Stimulated activated CD8-positive, alpha-beta memory T cell treated with anti-CD3 and anti-CD28 coated beads, Interleukin-4, amount 100 ng/mL, for 1 hour (primary cell): ENCODE measurements at places on chromosomes 2 and 18.

GRCh38 chr2:150211164-150211631 lies 276.3 kb downstream of the RND3 start:
- DNase-seq, result no peak

DNA sequence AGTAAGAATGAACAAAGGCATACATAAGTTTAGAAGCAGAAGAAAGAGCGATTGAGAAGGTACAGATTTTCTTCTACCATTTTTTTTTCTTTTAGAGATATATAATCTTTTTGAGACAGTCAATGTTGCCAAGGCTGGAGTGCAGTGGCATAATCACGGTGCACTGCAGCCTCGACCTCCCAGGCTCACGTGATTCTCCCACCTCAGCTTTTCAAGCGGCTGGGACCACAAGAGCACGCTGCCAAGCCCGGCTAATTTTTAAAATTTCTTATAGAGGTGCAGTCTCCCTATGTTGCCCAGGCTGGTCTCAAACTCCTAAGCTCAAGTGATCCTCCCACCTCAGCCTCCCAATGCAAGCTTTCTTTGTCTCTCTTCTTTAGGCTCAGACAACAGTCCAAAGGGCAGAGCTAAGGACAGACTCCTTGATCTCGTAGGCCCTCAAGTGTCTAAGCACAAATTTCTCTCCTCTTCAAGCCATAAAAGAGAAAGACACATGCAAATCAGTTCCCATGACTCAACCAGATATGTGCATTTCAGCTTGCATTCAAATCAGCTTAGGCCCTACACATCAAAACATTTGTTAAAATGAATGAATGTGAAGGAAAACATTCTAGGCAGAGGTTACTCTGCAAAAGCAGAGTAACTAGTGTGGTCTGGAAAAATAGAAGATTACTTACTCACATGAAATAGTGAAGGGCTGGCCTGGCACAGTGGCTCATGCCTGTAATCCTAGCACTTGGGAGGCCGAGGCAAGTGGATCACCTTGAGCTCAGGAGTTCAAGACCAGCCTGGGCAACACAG lies 18.0 kb downstream of the ITSN2 start:
- no peak for DNase-seq

DNA sequence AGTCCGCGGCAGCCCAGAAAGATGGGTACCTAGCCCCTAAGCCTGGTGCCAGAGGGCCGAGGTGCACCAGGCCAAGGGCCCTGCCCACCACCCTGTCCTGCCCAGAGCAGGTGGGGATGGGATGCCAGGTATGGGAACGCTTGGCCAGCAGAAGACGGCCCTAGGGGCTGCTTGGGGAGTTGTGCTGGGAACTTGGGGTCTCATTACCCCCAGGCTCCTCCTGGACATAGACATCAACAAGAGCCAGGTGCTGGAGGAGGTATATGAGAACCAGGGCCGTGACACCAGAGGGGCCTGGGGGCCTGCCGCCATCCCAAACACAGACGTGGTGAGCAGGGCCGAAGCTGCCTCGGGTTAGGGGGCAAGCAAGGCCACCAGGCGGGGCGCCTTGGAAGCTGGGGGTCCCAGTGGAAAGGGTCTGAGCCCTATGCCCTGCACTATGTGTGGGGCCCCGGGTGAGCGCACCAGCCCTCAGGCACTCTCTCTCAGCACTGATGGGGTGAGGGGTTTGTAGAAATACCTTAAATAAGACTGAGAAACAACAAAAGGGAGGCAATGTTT lies 46.9 kb downstream of the FER1L5 start:
- DNase-seq, result no peak

DNA sequence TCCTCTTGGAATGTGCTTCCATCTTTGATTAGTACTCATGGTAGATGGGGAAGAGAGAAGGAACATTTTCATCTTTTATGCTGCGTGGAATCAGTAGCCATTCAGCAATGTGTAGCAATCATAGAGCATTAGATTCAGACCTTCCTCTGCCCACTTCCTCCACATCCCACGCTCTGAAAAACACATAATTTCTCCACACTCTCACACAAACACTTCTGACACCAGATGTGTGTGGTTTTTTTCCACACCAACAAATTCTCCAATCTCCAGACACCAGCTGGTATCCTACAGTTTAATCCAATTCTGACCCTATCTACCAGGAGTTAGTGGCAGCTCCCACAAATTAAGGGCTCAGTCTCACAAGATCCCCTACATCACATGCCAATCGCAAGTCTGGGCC lies 103.3 kb downstream of the AOX1 start:
- DNase-seq, result no peak

DNA sequence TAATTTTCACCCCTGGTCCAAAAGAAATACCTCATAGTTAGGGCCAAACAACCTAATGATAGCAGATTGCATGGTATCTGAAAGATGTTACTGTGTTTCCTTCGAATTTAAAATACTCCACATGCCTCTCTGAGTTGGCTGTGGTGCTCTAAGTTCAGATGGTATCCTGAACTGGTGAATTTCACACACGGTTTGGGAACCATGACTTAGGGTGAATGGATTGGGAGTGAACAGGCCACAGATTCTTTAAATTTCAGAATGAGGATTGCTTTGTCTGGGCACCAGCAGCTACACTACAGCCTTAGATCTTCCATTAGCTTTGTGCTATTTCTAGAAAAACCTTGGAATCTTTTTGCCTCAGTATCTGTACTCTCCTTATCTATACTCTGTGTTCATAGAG lies 6.2 kb downstream of the GMCL1 start:
- no peak for DNase-seq

GRCh38 chr2:74399785-74400184 lies 19.7 kb upstream of the DCTN1 start:
- no peak for DNase-seq

DNA sequence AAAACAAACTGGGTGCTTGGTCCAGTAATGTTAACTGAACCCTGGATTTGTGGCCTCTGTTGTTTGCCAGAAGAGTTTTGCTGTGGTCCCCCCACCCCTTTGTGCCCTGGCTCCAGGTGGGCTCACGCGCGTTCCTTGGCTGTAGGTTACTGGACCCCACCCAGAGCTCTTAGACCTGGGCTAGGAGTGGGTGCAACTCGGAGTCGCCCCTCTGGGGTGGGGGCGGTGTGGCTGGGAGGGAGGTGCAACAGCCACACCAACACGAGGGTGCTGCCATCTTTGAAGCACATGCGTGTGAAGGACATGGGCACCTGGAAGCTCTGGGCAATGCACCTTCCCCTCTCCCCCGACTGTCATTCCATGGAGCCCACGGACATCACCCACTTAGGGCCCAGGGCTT lies 92.7 kb downstream of the USP40 start:
- no peak for DNase-seq

DNA sequence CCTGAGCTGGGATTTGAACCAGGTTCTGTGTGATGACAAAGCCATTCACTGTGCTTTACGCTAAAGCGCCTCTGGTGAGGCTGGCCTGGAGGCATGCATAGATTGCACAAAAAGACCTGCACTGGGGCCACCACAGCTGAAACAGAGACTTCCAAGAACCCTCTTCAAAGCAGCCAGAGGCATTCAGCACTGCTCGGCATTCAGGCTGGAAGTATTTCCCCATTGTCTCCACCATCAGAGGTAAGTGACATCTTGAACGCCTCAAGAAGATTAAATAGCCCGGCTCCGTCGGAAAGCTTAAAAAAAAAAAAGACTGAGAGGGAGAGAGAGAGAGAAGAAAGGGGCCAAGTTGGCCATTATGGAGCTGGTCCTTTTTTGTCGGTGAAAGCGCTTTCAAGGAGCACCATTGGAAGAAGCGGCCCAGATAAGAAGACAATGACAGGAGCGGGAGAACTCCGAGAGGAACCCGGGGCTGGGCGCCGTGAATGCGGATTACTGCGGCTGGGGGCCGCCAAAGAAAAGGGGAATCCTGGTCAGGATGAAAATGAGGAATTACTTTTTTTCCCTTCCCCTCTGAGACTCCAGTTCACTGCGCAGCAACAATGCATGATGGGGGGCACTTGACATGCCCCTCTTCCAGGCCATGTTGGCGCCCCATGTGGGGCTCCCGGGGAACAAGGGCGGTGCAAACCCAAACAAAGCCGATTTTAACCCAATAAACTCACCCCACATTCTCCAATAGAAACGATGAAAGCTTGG lies 228.3 kb downstream of the MYCN start:
- no peak for DNase-seq

- peak; percentile 96 for DNase-seq
These were observed 887 bp upstream of the TMEM87B start for GRCh38 chr2:112053917-112054846.

GRCh38 chr18:24509435-24509834 lies 49.0 kb downstream of the HRH4 start:
- DNase-seq, result no peak

GRCh38 chr18:77095391-77096371 lies 36.9 kb downstream of the MBP start:
- DNase-seq, result no peak

- no peak for DNase-seq
These were observed 311.9 kb downstream of the TXNL1 start for GRCh38 chr18:56326336-56327072.

- no peak for DNase-seq
These were observed 24.0 kb downstream of the CFAP210 start for GRCh38 chr2:169670215-169670651.

DNA sequence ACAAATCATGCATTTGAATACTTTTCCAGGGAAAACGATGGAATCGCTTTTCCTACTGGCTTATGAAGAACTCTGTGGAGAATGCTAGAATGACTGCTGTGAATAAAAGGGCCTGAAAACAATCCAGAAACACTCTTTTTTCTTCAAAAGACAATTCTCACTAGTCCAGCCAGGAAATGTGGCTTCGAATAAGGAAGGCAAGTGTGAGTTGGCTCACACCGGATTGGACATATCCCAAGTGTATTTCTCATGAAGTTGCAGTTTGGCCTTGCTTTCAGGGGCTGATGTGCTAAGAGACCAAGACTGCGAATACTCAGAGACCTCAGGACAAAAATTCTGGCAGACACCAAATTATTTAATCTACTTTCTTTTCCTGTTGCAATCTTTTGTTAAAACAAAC lies 54.1 kb downstream of the FIGN start:
- no peak for DNase-seq

DNA sequence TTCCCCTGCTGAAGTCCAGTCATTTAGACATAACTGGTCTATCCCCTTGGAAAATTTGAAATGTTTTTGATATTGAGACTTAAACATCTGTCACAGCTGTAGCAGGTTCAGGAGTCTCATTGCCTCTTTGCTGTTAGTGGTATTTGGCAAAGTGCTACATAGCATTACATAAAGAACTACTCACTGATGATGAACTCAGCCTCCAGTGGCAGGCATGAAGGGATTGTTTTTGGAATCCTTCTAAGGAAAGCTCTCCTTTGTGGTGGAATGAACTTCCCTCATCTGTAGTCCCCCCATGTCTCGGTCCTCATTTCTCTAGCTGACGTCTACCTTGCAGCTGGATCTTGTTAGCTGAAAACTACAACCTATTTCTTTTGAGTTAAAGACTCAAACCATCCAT lies 111.6 kb downstream of the TACR1 start:
- DNase-seq, result no peak

GRCh38 chr2:121429927-121430520 lies 100.7 kb upstream of the RNU4ATAC start:
- no peak for DNase-seq

GRCh38 chr2:58767828-58768714 lies 526.9 kb upstream of the FANCL start:
- no peak for DNase-seq

DNA sequence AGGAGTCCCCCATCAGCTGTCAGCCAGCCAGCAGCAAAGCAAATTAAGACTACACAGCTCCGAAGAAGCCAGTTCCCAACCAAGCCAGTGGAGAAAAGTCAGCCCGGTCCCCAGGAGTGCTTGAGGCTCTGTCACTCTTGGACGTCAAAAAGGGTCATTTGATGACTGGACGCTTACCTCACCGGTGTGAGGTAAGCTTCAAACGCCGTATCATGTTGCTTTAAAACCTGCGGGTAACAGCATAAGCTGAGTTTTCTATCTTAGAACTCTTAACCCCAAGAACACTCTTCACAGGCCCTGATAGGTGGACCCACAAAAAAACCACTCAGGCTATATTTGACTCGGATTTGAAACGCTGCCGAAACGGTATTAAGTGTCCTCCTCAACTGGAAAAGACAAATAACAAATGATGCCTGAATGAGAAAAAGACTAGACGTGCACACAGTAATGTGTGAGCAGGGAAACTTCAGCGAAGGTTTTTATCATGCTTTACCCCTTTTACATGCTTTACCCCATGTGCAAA lies 682 bp upstream of the LNPK start:
- no peak for DNase-seq

DNA sequence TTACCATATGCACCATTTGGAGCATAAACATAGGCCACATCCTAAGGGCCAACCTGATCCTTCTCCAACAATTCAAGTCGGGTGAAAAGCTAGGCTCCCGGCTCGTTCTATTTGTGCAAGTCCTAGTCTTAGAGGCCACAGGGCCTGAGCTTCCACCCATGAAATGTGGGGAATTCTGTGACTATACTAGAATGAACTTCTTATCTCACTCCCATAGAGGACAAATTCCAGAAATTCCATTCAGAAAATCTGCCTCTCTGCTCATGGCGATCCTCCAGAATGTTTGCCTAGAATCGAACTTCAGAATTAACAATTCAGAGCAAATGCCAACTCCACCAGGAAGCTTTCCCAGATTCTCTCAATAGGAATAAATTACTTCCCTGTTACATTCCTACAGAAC lies 187.9 kb downstream of the BCL11A start:
- no peak for DNase-seq

GRCh38 chr2:118031566-118031965 lies 17.7 kb upstream of the CCDC93 start:
- no peak for DNase-seq
